ENCODE measurements at places on chromosomes 16 and 17.

DNA sequence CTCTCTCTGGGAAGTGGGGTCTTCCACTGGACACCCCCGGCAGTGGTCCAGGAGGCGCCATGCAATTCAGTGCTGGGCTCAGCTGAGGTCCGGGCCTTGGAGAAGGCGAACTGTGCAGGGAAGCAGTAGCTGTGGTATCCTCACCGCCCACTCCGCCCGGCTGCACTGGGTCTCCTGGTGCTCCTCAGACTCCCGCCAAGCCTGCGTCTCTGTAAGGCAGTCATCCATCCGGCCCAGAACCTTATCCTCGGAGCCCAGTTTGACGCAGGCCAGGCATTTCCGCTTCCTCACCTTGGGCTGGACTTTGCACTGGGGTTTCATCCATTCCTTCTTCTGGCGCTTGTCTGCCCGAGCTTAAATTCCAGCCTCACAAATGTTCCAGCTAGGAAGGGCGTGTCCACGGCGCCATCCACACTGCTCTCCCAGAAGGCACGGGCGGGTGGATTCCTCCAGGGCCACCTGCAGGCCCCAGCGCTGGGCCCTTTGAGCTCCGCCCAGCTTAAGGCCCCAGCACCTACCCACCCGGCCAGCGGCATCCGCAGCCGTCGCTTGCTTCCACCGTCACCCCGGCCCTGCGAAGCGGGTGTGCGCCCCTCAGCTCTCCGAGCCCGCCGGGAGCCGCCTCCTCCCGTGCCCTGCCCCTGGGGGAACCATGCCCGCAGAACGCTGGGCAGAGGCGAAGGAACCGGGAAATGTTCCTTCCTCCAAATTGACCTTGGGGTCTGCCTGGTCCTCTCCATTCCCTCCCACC is 1884.8 kb downstream of the TP53TG3F start:
- no peak overlapping the region for H3K27ac ChIP-seq
- no peaks in the 10 kb centered on the region for H3K36me3 ChIP-seq
- no peak for DNase-seq
- no peaks in the 10 kb centered on the region for H3K4me1 ChIP-seq
- no peaks in the 10 kb centered on the region for H3K27me3 ChIP-seq

DNA sequence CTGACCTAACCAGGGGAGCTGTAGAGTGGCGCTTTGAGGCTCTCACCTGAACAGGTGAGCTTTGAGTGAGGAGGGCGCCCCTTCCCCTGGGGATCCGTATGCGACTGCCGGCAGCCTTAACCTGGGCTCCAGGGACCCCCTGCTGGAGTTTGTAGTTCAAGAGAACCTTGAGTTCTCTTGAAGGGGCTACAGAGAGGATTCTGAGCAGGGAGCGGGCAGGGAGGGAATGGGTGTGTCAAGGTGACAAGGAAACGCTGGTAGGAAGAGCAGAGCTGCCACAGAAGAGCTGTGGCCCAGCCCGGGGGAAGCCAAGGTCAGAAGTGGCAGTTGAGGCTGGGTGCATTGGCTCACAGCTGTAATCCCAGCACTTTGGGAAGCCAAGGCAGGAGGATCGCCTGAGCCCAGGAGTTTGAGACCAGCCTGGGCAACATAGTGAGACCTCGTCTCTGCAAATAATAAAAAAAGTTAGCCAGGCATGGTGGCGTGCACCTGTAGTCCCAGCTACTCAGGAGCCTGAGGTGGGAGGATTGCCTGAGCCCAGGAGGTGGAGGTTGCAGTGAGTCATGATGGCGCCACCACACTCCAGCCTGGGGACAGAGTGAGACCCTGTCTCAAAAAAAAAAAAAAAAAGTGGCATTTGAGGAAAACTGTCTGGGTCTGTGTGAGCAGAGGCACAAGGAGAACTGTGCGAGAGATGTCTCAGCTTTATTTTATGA is 1.2 kb downstream of the LLGL2 start:
- no peak for DNase-seq
- H3K36me3 ChIP-seq = peaks cover 7% of the 10 kb centered on the region
- H3K27me3 ChIP-seq = no peaks in the 10 kb centered on the region
- H3K4me1 ChIP-seq = peaks cover 19% of the 10 kb centered on the region
- peak overlapping the region; percentile 24 for H3K4me3 ChIP-seq
- no peak overlapping the region for H3K27ac ChIP-seq

- H3K36me3 ChIP-seq = peaks cover 24% of the 10 kb centered on the region
- DNase-seq = no peak
- no peak overlapping the region for H3K27ac ChIP-seq
- no peaks in the 10 kb centered on the region for H3K27me3 ChIP-seq
Observed at GRCh38 chr16:56748191-56748590, 18.3 kb downstream of the NUP93 start.

- no peaks in the 10 kb centered on the region for H3K36me3 ChIP-seq
- H3K27ac ChIP-seq = no peak overlapping the region
- no peak for DNase-seq
- peaks cover 14% of the 10 kb centered on the region for H3K4me1 ChIP-seq
- H3K4me3 ChIP-seq = no peak overlapping the region
Observed at GRCh38 chr17:78151514-78152008, 5.4 kb downstream of the C17orf99 start.

DNA sequence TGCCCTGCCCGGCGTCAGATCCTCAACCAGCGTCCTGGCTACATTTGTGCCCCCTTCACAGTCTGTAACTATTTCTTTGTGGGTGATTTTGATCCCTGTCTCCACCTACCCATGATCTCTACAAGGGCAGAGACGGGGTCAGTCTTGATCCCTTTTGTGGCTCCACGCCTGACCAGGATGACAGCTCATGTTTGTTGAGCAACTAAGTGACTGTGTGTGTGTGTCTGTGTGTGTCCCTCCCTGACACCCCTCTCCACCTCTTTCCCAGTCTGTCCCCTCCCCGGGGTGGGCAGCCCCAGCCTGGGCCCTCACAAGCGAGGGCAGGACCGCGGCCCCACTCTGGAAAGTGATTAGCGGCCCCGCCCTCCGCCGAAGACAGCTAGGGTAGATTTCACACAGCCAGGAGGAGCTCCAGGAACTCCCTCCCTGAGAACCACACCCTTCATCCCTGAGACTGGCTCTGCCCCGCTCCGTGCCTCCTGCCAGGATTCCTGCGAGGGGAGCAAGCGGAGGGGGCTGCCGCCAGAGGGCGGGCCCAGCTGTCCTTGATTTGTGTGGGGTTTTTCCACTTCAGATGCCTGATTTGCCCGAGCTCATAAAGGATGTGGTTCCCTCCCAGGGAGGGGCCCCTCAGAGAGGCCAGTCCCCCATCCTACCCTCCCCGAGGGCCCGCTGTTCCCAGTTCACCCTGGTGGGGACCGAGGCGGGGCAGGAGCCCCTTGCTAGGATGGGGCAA is 5.3 kb upstream of the HS3ST6 start:
- no peaks in the 10 kb centered on the region for H3K36me3 ChIP-seq
- peaks cover 5% of the 10 kb centered on the region for H3K4me1 ChIP-seq
- DNase-seq = no peak
- no peak overlapping the region for H3K27ac ChIP-seq

GRCh38 chr17:82611140-82612058 is 36.8 kb downstream of the WDR45B start:
- H3K4me3 ChIP-seq = no peak overlapping the region
- no peak for DNase-seq
- no peaks in the 10 kb centered on the region for H3K27me3 ChIP-seq

- H3K4me1 ChIP-seq = no peaks in the 10 kb centered on the region
- no peak overlapping the region for H3K27ac ChIP-seq
- H3K4me3 ChIP-seq = no peak overlapping the region
- no peak for DNase-seq
- H3K27me3 ChIP-seq = no peaks in the 10 kb centered on the region
Observed at GRCh38 chr16:20916942-20917341, 16.4 kb downstream of the LYRM1 start.

GRCh38 chr16:64132759-64133361 is 989.0 kb downstream of the CDH11 start:
- H3K27ac ChIP-seq = no peak overlapping the region
- H3K27me3 ChIP-seq = no peaks in the 10 kb centered on the region
- H3K4me3 ChIP-seq = no peak overlapping the region
- no peak for DNase-seq
- no peaks in the 10 kb centered on the region for H3K4me1 ChIP-seq
- no peaks in the 10 kb centered on the region for H3K36me3 ChIP-seq

GRCh38 chr16:67781565-67781921 is 24.8 kb downstream of the RANBP10 start:
- peak overlapping the region; percentile 51 for H3K27ac ChIP-seq
- H3K4me3 ChIP-seq = no peak overlapping the region
- DNase-seq = no peak
- H3K36me3 ChIP-seq = no peaks in the 10 kb centered on the region
- H3K4me1 ChIP-seq = peaks cover 13% of the 10 kb centered on the region
- no peaks in the 10 kb centered on the region for H3K27me3 ChIP-seq

DNA sequence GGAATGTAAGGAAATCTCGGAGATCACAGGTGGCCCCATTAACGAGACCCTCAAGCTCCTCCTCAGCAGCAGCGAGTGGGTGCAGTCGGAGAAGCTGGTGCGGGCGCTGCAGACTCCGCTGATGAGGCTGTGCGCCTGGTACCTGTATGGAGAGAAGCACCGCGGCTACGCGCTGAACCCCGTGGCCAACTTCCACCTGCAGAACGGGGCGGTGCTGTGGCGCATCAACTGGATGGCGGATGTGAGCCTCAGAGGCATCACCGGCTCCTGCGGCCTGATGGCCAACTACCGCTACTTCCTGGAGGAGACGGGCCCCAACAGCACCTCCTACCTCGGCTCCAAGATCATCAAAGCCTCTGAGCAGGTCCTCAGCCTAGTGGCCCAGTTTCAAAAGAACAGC is 16.2 kb downstream of the MLYCD start:
- no peaks in the 10 kb centered on the region for H3K27me3 ChIP-seq
- peaks cover 80% of the 10 kb centered on the region for H3K36me3 ChIP-seq
- H3K27ac ChIP-seq = no peak overlapping the region
- no peak for DNase-seq
- H3K4me3 ChIP-seq = no peak overlapping the region

DNA sequence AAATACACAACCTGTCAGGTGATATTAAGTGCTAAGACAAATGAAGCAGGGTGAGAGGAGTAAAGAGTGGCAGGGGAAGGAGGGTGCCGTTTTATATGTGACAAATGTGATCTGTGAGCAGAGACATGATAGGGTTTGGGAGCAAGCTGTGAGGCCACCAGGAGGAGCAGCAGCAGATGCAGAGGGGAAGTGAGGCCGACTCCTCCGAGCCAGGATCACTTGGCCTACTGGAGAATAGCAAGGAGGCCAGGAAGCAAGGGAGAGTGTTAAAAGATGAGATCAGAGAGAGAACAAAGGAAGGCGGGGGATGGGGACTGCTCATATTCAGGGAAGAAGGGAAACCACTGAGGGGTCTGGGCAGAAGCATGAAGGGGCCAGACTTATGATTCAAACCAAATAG is 129.4 kb downstream of the TANGO6 start:
- H3K4me3 ChIP-seq = no peak overlapping the region
- H3K27me3 ChIP-seq = no peaks in the 10 kb centered on the region
- H3K4me1 ChIP-seq = no peaks in the 10 kb centered on the region
- no peak for DNase-seq
- H3K36me3 ChIP-seq = peaks cover 45% of the 10 kb centered on the region

GRCh38 chr17:50425682-50426471 is at the start of gene ACSF2:
ACSF2 (plus strand) TSS chr17:50426218; CDS start chr17:50426262, 44 bp downstream.
- DNase-seq = peak; percentile 74
- H3K27me3 ChIP-seq = no peaks in the 10 kb centered on the region
- H3K4me3 ChIP-seq = peak within 1 kb of the TSS; percentile 68
- H3K4me1 ChIP-seq = peaks cover 36% of the 10 kb centered on the region

DNA sequence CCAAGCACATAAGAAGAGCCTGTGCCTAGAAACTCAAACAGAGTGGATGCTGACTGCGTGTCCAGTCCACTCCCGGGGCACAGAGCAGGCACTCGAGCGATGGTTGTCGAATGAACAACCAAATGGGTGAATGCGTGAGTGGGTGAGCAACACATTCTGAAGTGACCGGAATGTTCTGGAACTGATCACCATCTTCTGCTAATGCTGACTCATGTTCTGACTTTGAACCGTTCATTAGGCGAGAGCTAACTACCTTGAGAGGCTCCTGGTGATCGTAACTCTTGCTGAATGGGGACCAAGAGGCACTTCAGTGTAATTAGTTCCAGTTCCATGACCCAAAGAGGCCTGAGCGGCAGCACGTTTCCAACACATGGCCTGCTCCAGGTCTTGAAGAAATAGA is 37.9 kb downstream of the IRF8 start:
- peaks cover 20% of the 10 kb centered on the region for H3K4me1 ChIP-seq
- no peaks in the 10 kb centered on the region for H3K36me3 ChIP-seq
- H3K27ac ChIP-seq = peak overlapping the region; percentile 60
- peak overlapping the region; percentile 74 for H3K4me3 ChIP-seq
- no peaks in the 10 kb centered on the region for H3K27me3 ChIP-seq

DNA sequence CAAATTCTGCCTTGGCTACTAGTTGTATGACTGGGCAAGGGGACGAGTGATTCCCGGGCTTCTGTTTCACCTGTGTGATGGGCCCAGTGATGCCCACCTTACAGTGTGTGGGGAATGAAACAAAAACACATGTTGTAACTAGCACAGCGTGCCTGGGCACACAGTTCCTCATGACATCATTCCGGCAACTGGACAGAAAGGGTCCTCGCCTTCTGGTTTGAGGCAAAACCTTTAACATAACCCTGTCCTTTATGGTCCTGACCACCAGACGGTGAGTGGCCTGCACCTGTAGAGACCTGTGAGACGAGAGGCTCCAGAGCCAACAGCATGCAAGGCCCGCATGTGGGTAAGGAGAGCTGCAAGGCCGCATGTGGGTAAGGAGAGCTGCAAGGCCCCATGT is 7.7 kb upstream of the SLC38A8 start:
- no peak for DNase-seq
- H3K4me1 ChIP-seq = no peaks in the 10 kb centered on the region
- H3K27ac ChIP-seq = no peak overlapping the region

DNA sequence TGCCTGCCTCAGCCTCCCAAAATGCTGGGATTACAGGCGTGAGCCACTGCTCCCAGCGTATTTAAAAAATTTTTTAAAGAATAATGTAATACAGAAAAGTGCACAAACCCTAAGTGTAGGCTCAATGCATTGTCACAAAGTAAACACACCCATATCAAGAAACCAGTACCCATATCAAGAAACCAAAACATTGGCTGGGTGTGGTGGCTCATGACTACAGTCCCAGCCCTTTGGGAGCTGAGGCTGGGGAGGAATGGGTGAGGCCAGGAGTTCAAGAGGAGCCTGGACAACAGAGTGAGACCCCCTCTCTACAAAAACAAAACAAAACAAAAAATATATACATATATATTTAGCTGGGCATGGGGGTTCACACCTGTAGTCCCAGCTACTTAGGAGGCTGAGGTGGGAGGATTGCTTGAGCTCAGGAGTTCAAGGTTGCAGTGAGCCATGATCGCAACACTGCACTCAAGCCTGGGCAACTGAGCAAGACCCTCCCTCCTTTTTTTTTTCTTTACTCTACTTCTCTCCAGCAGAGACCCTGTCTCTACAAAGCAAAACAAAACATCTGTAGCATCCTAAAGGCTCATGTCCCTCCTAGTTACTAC is 9.3 kb upstream of the PRR14 start:
- H3K36me3 ChIP-seq = no peaks in the 10 kb centered on the region
- DNase-seq = no peak
- H3K27ac ChIP-seq = no peak overlapping the region
- H3K27me3 ChIP-seq = no peaks in the 10 kb centered on the region

DNA sequence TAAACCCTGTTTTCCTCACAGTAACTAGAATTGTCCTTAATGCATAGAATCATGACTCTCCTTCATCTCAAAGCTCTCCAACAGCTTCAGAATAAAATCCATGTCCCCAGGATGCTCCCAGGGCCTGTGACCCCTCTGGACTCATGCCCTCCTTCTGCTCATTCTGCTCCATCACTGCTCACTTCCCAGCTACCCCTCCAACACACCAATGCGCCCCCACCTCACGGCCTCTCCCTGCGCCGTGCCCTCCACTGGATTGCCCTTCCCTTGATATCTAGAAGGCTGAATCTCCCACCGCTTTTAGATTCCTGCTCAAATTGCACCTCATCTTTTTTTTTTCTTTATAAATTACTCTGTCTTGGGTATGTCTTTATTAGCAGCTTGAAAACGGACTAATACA is 12.6 kb upstream of the TMEM220 start:
- H3K36me3 ChIP-seq = no peaks in the 10 kb centered on the region
- H3K27me3 ChIP-seq = peaks cover 4% of the 10 kb centered on the region
- H3K27ac ChIP-seq = no peak overlapping the region
- H3K4me3 ChIP-seq = no peak overlapping the region

All from CD4-positive, CD25-positive, alpha-beta regulatory T cell (primary cell).